Stimulated activated CD8-positive, alpha-beta memory T cell treated with anti-CD3 and anti-CD28 coated beads, Interleukin-15, amount 100 ng/mL, for 48 hours (primary cell): ENCODE measurements at places on chromosomes 12 and 14.
A peak's percentile ranks its signal among the peaks of the same experiment; 100 is the strongest.

DNA sequence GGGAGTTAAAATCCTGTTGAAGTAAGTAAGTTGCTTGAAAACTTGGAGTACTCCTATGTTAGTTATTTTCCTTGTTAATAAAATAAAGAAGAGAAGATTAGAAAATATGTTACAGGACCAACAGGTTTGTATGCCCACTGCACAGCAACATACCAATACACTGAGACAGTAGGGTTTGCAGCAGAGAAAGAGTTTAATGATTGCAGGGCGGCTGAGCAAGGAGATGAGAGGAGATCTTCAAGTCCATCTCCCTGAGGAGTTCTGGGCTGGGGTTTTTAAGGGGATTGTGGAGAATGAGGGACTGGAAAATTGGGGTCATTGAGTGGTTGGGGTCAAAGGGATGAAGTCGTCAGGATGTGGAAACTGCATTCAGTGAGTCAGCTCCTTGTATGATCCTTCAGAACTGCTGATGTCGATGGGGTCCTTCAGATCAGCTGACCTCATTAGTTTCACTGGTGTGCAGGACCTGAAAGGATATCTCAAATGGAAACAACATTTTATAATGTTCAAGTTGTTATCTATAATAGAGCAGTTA lies 4.3 kb upstream of the HSD17B6 start:
- no peak for DNase-seq

GRCh38 chr12:52229836-52230343 lies 3.2 kb upstream of the KRT7 start:
- DNase-seq: no peak

- DNase-seq: peak; percentile 73
These were observed at the start of gene ANKLE2 for GRCh38 chr12:132761032-132761920. TSS of gene ANKLE2 (minus strand) at chr12:132761832. CDS start at chr12:132761798, 34 bp downstream.

GRCh38 chr12:78146365-78146772 lies 315.7 kb downstream of the NAV3 start:
- DNase-seq: no peak

DNA sequence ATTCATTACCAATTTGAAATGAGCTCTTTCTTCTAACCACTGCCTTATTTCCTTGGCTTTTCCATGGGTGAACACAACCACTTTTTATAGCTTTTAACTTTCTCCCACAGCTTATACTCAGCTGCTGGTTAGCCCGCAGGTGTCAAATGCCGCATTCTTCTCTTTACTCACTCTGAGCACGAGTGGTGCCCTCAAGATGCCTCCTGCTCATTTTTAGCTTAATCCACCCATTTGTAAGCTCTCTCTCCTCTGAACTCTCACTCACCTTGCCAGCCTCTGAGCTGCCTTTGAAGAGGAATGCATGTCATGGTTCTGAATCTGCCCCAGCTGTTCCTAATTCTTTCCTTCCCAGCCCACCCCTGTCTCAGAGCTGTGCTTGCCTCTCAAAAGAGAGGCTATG lies 449.4 kb upstream of the PRICKLE1 start:
- no peak for DNase-seq

- no peak for DNase-seq
These were observed 102.7 kb downstream of the DACT1 start for GRCh38 chr14:58740379-58740935.

GRCh38 chr14:39169541-39169900 lies 612 bp downstream of the TRAPPC6B start:
- DNase-seq: no peak

DNA sequence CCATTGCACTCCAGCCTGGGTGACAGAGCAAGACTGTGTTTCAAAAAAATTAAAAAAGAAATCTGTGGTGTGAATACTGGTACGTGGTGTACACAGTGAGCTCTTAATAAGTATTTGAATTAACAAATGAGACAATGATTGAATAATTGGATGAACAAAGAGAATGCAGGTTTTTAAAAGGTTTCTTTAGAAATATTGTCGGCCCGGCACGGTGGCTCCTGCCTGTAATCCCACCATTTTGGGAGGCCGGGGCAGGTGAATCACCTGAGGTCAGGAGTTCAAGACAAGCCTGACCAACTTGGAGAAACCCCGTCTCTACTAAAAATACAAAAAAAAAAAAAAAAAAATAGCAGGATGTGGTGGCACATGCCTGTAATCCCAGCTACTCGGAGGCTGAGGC lies 6.6 kb downstream of the HIF1A start:
- DNase-seq: no peak

DNA sequence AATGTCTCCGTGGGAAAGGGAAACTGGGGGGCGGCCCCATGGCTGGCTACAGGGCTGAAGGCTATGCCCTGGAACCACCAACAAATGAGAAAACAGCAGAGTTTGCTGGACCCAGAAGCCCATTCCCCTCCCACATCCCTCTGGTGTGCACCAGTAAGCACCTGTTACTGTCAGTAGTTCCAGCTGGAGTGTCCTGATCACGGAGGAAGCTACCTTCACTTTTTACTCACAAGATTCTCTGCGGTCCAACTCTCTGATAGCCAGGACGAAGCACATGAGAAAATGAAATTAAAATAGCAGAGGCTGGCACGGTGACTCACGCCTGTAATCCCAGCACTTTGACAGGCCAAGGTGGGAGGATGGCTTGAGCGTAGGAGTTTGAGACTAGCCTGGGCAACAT lies 22.7 kb upstream of the MEG3 start:
- DNase-seq: no peak

DNA sequence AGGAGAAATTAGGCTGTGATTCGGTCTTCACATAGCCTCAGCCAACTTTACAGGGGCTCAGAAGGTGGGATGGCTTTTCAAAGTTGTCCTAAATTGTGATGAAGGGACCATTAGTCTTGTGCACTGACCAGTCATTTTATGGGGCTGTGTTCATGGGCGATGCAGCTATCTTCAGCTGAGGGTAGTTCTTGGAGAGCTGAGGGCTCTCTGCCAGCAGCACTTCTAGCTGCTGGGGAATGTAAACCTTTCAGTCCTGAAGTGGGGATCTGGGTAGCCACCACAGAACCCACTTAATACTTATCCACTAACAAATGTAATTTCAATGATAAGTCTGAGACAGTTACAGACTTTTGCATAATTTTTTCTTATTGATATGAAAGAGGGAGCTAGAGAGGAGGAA lies 270.6 kb downstream of the AEBP2 start:
- DNase-seq: no peak

- no peak for DNase-seq
These were observed 4.4 kb upstream of the FAM186B start for GRCh38 chr12:49609875-49610154.

GRCh38 chr12:54360717-54361456 lies 3.4 kb downstream of the GPR84 start:
- DNase-seq: no peak

- DNase-seq: no peak
These were observed 6.3 kb upstream of the BTG1 start for GRCh38 chr12:92151916-92152315.

DNA sequence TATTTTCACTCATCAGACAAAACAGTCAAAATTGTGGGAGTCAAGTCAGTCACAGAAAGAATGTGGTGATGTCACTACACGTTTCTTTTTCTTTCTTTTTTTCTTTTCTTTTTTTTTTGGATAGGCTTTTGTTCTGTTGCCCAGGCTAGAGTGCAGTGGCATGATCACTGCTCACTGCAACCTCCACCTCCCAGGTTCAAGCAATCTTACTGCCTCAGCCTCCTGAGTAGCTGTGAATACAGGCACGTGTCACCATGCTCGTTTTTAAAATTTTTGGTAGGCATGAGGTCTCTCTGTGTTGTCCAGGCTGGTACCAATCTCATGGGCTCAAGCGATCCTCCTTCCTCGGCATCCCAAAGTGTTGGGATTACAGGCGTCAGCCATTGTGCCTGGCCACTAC lies 2.3 kb downstream of the CLECL1 start:
- DNase-seq: no peak

GRCh38 chr12:110088936-110089335 lies 35.2 kb upstream of the IFT81 start:
- no peak for DNase-seq

DNA sequence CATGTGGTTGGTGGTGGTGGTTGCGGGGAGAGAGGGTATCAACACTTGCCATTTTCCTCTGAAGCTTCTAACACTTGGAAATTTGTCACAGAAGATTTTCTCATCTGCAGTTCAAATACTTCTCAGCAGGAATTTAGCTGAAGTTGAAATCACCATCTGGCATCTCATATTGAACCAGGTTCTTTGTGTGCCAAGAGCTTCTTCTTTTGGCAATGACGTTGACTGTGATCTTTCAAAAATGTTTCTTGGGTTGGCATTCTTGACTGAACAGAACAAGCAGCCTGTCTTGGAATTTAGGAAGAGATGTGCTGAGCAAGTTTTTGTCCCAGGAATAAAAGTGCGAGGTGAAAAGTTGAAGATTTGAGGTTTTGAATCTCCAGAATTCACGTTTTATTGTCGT lies 8.7 kb upstream of the NIN start:
- no peak for DNase-seq

DNA sequence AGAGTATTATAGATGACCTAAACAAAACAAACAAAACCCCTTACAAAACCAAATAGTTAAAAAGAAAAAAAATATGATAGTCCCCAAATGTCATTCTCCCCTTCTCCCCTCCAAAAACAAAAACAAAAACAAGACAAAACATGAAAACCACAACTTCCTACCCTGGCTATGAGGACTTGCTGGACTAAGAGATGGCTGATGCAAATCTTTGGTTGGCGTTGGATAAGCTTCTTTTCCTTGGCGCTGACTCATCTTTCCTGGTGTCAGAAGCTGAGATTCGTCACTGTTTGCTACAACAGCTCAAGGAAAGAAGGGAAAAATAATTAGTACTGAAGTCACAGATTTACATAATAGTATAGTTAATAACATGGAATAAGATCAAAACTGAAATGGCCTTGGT lies 102.5 kb upstream of the BBS10 start:
- DNase-seq: no peak

- DNase-seq: no peak
These were observed 78.3 kb downstream of the TSHR start for GRCh38 chr14:81033698-81034240.

GRCh38 chr14:86915406-86915805 lies 1077.6 kb downstream of the GALC start:
- DNase-seq: no peak

- no peak for DNase-seq
These were observed at the start of gene UNC79 for GRCh38 chr14:93430315-93431035. TSS of gene UNC79 (plus strand) at chr14:93430939. CDS start at chr14:93431030, 91 bp downstream.

GRCh38 chr12:13211191-13211858 lies 14.8 kb downstream of the EMP1 start:
- DNase-seq: peak; percentile 29

GRCh38 chr14:76902591-76902990 lies 76.4 kb downstream of the LRRC74A start:
- DNase-seq: no peak

DNA sequence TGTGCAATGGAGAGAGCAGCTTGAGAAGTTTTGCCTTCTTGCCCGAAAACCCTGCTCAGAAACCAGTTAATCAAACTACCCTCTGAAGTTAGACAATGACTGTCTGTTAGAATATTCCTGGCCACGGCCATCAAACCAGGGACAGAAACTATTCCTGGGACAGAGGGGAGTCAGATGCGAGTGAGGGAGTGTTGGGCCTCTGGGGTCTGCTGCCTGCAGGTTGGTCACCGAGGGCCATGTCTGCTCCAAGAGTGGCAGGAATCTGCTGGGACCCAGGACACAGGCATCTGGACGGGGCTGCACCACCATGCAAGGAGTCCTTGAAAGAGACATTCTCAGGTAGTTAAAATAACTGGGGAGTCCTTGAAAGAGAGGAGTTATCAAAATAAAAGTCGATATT lies 16.9 kb upstream of the EIF2B2 start:
- no peak for DNase-seq

GRCh38 chr12:11576104-11576503 lies 73.4 kb upstream of the ETV6 start:
- no peak for DNase-seq

DNA sequence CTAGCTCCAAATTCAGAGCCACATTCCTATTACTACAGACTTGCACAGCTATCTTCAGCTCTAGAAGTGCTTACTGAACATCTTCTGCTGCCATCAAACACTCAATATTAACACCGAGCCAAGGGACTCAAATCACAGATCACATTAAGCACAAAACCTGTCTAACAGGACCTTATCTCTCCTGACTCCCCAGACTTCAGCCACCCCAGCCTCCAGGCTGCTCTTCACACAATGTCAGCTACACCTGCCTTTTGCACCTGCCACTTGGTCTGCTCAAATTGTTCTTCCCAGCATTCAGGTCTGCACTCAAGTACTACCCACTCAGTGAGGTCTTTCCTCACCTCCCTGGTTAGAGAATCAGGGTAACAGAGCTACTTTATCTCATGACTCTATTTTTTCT lies 57.1 kb downstream of the GALC start:
- DNase-seq: no peak

- DNase-seq: no peak
These were observed 96.1 kb downstream of the DAD1 start for GRCh38 chr14:22492622-22493542.

DNA sequence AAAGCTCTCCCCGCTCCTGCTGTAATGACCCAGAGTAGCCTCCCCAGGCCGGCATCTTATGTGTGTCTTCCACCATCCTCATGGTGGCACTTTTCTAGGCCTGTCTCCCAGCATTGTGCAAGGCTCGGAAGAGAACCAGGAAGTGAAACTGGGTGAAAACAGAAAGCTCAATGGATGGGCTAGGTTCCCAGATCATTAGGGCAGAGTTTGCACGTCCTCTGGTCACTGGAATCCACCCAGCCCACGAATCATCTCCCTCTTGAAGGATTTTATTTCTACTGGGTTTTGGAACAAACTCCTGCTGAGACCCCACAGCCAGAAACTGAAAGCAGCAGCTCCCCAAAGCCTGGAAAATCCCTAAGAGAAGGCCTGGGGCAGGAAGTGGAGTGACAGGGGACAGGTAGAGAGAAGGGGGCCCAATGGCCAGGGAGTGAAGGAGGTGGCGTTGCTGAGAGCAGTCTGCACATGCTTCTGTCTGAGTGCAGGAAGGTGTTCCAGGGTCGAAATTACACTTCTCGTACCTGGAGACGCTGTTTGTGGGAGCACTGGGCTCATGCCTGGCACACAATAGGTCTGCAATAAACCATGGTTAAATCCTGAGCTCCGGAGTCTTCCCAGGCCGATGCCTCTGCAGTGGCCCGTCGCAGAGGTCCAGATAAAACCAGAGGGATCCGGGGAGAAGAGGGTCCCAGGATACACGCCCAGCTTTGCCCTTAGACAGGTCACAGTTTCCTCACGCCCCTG lies 15.6 kb downstream of the ACVRL1 start:
- DNase-seq: no peak

- DNase-seq: no peak
These were observed 828.3 kb downstream of the DIO2 start for GRCh38 chr14:79383031-79383430.

GRCh38 chr12:123512838-123513665 lies 20.5 kb downstream of the RILPL1 start:
- no peak for DNase-seq

DNA sequence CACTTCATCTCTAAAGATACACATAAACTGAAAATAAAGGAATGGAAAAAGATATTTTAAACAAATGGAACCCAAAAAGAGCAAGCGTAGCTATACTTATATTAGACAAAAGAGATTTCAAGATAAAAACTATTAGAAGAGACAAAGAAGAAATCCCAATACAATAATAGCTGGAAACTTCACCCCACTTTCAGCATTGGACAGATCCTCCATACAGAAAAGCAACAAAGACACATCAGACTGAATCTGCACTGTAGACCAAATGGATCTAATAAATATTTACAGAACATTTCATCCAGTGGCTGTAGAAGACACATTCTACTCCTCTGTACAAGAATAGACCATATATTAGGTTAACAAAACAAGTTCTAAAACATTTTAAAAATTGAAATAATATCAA lies 117.6 kb upstream of the PDE3A start:
- no peak for DNase-seq
